Myocyte (in vitro differentiated cells): ENCODE measurements at places on chromosomes 2 and 18.

- no peak for DNase-seq
These were observed 70.2 kb downstream of the RND3 start for GRCh38 chr2:150417278-150417677.

DNA sequence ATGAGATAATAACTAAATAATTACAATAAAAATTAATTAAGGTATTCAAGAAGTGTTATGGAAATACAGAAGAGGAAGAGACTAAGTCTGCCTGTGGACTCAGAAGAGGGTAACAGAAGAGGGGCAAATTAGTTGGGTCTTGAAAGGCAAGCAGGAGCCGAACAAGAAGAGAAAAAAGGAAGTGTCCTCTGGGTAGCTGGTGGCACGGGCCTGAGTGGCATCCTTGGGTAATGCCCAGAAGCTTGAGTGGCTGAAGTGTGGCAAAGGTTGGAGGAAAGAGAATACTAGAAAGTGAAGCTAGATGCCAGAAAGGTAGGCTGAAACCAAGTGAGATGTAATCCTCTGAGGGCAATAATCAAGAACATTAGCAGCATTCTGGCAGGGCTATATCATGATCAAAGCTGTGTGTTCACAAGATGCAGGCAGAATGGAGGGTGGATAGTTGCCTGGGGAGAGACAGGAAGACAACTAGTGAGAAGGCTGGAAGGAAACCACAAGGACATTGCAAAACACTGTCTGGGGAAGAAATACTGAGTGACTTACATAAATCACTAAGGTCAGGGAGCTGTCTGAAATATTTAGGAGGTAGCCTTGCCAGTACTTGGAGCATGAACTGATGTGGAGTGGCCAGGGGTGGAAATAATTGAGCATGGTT lies 16.2 kb downstream of the DOCK10 start:
- DNase-seq: peak; percentile 41

DNA sequence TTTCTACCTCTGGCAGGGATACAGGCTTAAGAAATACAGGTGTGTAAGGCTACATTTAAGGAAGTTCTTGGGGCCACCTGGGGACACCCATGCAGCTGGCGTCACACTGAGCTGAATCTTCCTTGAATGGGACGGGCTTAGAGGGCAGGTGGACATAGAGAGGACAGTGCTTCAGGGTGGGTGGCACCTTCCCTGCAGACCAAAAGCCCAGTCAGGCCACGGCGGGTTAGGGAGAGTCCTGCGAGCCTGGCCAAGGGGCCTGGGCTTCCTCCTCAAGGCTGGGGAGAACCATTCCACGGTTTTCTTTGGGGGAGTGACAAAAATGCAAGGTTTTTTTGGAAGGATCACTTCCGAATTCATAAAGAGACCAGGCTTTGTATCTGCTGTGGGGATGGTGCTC lies 73.4 kb downstream of the GNAL start:
- DNase-seq: no peak

- DNase-seq: no peak
These were observed 37.2 kb upstream of the THSD7B start for GRCh38 chr2:136727973-136728699.

DNA sequence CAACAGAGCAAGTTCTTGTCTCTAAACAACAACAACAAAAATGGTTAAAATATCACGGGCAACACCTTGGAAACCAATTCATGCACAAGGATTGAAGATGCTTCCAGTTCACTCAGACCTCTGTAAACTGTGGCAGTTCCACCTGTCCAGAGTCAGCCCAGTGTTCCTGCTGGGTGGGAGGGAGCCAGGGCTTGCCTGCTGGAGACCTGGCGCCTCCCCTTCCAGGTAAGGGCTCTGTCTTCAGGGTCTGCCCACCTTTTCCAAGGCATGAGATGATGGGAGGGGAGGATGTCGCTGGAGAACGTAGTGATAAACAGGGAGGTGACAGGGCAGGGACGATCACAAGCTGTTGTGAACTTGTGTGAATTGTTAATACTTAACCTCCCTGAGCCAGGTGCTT lies 9.8 kb upstream of the GPC1 start:
- DNase-seq: no peak

DNA sequence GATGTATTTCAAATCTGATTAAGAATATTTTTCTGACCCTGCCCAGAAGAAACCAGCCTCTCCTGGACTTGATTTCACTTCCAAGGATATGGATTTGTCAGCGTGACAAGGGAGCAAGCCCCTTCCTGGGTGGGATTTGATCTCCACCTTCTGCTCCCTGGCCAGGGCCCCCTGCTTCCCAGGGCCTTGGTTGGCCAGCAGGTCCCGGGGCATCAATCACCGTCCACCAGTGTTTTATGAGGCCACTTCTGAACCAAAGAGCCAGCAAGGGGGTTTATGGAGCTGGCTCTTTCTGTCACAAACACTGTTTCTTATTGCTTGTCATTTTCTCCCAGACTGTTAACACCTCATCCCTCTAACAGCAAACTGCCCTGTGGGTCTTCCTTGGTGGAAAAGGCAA lies 320.5 kb upstream of the SKOR2 start:
- no peak for DNase-seq
